Endothelial cell (in vitro differentiated cells): ENCODE measurements at places on chromosomes 3 and 15. TPM values are rescaled to one million over a fixed set of nuclear protein-coding genes. Genes with fewer than 3 reads are reported as not detected.

The RAB6B gene
- 3.9 TPM for total RNA-seq

The CLDN18 gene
- total RNA-seq, result not detected

The ABI3BP gene
- 0.26 TPM for total RNA-seq

DNA sequence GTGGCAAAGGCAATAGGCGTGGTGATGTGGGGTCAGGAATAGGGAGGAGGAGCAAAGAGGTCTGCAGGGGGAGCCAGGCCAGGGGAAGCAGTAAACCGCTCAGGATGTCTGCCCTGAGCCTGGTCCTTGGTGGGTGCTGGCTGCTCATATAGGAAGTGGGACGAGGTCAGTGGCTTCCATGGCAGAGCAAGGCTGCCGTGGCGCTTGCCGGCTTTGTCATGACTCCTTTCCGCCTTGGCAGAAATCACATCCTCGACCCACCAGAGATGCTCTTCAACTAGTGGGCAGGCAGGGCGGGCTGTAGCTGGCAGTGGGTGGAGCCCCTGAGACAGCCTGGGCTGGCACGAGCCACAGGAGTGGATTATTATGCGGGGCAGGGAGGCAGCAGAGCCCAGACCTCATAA lies 13.1 kb upstream of the SKOR1 start:
- H3K36me3 ChIP-seq, result peaks cover 9% of the 10 kb centered on the region
- no peak for DNase-seq
- no peak overlapping the region for H3K4me3 ChIP-seq
- H3K27me3 ChIP-seq, result peaks cover 7% of the 10 kb centered on the region
- no peaks in the 10 kb centered on the region for H3K4me1 ChIP-seq

- no peak overlapping the region for H3K27ac ChIP-seq
- H3K36me3 ChIP-seq, result peaks cover 6% of the 10 kb centered on the region
- DNase-seq, result no peak
- H3K4me1 ChIP-seq, result peaks cover 3% of the 10 kb centered on the region
- no peak overlapping the region for H3K4me3 ChIP-seq
Observed at GRCh38 chr15:80093854-80094418, 34.5 kb downstream of the ZFAND6 start.

GRCh38 chr3:129575233-129575996 lies 31.1 kb downstream of the PLXND1 start:
- H3K4me3 ChIP-seq, result no peak overlapping the region
- H3K27me3 ChIP-seq, result peaks cover 58% of the 10 kb centered on the region
- peaks cover 10% of the 10 kb centered on the region for H3K4me1 ChIP-seq
- H3K36me3 ChIP-seq, result peaks cover 39% of the 10 kb centered on the region

DNA sequence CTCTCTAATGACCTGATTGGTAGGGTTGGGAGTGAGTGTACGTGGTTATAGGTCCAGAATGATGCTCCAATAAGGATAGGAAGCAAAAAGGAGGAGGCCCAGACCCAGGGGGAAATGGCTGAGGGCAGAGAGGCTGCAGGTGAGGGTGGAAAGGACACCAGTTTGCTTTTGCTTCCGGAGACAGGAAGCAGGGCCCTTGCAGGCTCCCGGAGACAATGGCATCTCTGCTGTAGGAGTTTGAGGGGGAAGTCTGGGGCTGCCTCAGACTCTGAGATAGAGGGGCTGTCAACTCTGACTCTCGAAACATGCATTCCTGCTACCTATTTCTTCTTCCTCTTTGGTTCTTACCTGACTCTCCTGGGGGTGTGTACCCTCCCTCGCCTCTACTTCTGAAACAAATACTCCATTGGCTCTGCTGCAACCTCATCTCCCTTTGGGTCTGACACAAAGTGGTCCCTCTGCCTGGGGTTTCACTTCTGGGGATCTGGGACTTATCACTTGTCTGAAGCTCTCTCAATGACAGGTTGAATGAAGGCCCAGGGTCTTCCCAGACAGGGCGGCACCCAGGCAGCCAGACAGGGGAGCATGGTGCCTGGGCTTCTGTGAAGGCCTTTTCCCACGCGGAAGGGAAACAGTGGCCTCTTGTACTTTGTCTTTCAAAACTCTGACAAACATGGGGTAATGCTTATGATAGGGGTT lies 61.5 kb downstream of the CHRD start:
- peaks cover 18% of the 10 kb centered on the region for H3K4me1 ChIP-seq
- peaks cover 2% of the 10 kb centered on the region for H3K27me3 ChIP-seq
- no peak overlapping the region for H3K4me3 ChIP-seq
- H3K36me3 ChIP-seq, result peaks cover 4% of the 10 kb centered on the region

DNA sequence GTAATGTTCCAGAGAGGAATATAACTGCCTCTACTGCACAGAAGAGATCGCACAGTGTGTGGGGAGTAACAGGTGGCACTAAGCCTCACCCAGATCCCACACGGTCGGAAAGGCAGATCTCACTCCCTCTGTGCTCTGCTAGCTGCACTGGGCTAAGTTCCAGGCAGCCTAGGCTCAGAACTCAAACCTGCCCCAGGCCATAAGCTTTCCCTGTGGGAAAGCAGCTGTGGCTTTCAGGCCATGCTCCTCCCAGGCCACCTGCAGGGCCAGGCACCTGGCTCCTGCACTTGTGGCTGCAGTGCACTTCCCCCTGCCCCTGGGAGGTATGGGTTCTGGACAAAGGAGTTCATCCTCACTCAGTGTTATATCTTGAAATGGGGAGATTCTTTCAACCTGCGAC lies 27.5 kb downstream of the PCCB start:
- H3K4me1 ChIP-seq, result peaks cover 2% of the 10 kb centered on the region
- no peak overlapping the region for H3K4me3 ChIP-seq
- H3K36me3 ChIP-seq, result peaks cover 18% of the 10 kb centered on the region
- H3K27ac ChIP-seq, result no peak overlapping the region
- H3K27me3 ChIP-seq, result peaks cover 1% of the 10 kb centered on the region

- H3K36me3 ChIP-seq, result no peaks in the 10 kb centered on the region
- H3K27me3 ChIP-seq, result peaks cover 6% of the 10 kb centered on the region
- peak; percentile 80 for DNase-seq
- no peak overlapping the region for H3K27ac ChIP-seq
- H3K4me3 ChIP-seq, result no peak overlapping the region
Observed at GRCh38 chr15:61835496-61836106, 224.6 kb downstream of the VPS13C start.

GRCh38 chr15:30059771-30060170 lies 23.0 kb upstream of the GOLGA8J start:
- DNase-seq, result no peak
- peaks cover 15% of the 10 kb centered on the region for H3K4me1 ChIP-seq
- no peak overlapping the region for H3K27ac ChIP-seq
- peaks cover 5% of the 10 kb centered on the region for H3K27me3 ChIP-seq
- H3K36me3 ChIP-seq, result no peaks in the 10 kb centered on the region

- no peaks in the 10 kb centered on the region for H3K36me3 ChIP-seq
- H3K27ac ChIP-seq, result no peak overlapping the region
- H3K4me3 ChIP-seq, result no peak overlapping the region
- H3K4me1 ChIP-seq, result no peaks in the 10 kb centered on the region
- no peaks in the 10 kb centered on the region for H3K27me3 ChIP-seq
- DNase-seq, result no peak
Observed at GRCh38 chr3:5480190-5480589, 292.7 kb downstream of the EDEM1 start.

DNA sequence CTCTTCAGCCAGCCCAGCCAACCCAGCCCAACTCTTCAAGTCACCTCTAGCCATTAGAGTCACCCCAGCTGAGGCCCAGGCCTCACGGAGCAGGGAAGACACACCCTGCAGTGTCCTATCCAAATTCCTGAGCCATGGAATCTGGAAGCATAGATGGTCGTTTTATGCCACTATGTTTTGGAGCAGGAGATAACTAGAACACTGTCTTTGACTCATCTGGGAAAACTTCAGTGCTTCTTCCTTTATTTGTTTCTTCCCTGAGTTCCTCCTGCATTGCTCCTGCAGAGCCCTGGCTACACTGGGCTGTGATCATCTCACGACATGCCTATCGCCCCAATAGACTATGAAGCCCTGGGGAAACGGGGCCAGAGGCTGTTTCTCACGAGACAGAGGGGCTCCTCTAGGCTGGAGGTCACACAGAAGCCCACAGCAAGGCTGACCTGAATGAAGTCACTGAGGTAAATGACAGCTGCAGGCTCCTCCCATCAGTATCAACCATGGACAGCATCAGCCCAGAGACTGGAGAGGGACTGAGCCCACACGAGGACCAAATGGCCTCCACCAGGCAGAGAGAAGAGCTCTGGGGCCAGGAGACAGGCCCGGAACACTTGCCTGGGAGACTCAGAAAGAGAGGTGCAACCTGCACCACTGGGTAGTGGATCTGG lies 22.7 kb downstream of the CRABP1 start:
- no peaks in the 10 kb centered on the region for H3K36me3 ChIP-seq
- no peak for DNase-seq
- H3K27ac ChIP-seq, result no peak overlapping the region
- H3K4me1 ChIP-seq, result peaks cover 2% of the 10 kb centered on the region
- H3K4me3 ChIP-seq, result no peak overlapping the region
- peaks cover 5% of the 10 kb centered on the region for H3K27me3 ChIP-seq

DNA sequence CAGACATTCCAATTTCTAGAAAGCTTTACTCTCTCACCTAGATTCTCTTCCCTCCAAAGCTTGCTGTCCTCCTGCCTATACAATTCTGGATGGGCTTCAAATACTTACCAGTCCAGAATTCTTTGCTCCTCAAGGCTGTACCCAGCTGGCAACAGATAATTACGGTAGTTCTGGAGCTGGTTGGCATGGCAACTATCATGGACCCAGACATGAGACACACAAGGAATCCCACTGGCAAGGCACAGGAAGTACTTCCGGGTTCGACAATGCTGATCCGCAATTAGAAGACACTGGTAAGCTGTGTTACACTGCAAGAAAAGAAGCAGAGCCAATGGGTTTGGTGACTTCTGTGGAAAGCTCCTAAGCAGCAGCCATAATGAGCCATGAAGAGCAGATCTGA lies 37.9 kb downstream of the TUBGCP4 start:
- peaks cover 5% of the 10 kb centered on the region for H3K27me3 ChIP-seq
- no peak for DNase-seq
- H3K36me3 ChIP-seq, result peaks cover 73% of the 10 kb centered on the region
- no peak overlapping the region for H3K4me3 ChIP-seq

DNA sequence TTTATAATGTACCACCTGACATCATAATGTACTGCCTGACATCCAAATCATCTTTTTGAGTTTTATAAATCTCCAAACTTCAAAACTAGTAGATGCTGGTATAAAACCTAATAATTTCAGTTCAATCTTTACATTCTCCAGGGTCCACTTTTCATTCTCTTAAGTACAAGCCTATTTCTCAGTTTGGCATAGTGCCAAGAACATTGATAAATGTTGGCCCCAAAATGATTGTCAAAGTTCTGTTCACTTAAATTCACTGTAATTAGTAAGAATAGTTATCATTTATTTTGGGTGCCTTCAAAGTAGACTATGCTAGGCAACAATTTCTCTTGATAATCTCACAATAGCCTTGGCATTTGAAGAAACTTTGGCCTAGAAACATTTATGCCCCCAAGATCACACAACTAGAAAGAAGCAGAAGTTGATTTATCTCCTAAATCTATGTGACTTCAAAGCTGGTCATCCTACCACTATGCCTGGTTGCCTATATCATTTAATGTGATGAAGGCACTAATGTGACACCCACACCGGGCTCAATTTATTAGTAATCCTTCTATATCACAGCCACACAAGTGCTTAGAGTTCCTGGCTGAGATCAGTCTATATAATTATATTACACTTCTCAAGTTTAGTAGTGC lies 101.7 kb downstream of the ZNF609 start:
- no peak overlapping the region for H3K4me3 ChIP-seq
- DNase-seq, result no peak
- H3K4me1 ChIP-seq, result peaks cover 7% of the 10 kb centered on the region
- H3K27me3 ChIP-seq, result no peaks in the 10 kb centered on the region

DNA sequence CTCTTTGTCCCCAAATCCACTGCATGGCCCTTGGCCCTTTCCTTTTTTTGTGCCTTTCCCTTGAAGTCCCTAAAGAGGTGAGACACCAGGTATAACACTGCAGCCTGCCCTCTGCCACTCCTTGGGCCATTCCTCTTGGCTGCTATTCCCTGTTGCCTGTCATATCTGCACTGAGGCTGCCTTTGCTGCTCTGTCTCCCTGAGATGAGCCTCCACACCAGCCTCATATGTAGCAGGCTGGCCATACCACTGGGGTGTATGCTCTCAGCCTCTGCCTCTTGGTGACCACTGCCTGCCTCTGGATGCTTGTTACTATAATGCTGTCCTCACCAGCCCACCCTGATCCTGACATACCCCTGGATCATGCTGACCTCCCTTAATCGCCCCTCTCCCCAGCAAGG lies 252.0 kb downstream of the CLSTN2 start:
- no peaks in the 10 kb centered on the region for H3K4me1 ChIP-seq
- H3K4me3 ChIP-seq, result no peak overlapping the region
- peaks cover 2% of the 10 kb centered on the region for H3K27me3 ChIP-seq
- DNase-seq, result no peak

DNA sequence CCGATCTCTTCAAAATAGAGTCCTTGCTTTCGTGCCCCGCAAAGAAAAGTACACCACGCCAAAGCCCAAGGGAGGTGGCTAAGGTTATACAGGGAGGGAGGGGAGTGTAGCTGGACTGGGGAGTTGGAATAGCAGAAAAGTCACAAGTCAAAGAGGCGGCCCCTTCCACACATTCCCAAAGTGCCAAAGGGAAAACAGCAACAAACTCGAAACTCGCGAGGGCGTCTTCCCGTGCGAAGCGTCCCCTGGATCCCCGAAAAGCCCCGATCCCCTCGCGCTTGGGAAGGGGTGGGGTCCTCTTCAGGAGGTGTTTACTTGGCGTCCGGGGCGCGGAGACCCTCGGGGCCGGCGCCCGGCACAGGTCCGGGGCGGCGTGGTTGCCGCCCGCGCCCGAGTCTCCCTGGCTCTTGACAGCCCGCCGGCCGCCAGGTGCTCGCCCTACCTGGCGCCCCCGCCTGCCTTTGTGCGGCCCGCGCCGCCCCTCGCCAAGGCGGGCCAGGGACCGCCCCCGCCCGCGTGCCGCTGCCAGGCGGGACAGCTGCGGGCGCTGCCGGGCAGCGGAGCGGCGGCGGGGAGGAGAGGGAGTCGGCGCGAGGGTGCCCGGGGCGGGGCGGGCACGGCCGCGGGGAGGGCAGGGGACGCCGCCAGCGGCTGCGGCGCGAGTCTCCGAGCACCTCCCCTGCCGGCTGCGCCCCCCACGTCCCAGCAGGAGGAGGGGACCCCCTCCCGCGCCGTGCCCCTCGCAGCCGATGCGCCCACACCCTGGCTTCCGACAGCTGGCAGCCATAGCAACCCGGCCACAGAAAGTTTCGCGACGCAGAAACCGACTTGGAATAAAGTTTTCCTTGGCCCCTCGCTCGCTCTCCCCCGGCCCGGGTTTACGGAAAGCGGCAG lies 966 bp downstream of the MYO1E start:
- H3K27ac ChIP-seq, result peak overlapping the region; percentile 91
- peak; percentile 14 for DNase-seq
- H3K27me3 ChIP-seq, result peaks cover 15% of the 10 kb centered on the region
- peaks cover 8% of the 10 kb centered on the region for H3K36me3 ChIP-seq
